Right lung (tissue), 10 donors: ENCODE measurements at places on chromosomes 3 and 15. TPM values are rescaled to one million over a fixed set of nuclear protein-coding genes. Genes with fewer than 3 reads are reported as not detected.

FANCD2OS gene
- not detected for polyA plus RNA-seq

BOC gene
- 28.4 TPM for polyA plus RNA-seq

SOX14 gene
- not detected for polyA plus RNA-seq

SUSD5 gene
- 3.4 TPM for polyA plus RNA-seq

OIP5 gene
- polyA plus RNA-seq: 5.3 TPM

DNA sequence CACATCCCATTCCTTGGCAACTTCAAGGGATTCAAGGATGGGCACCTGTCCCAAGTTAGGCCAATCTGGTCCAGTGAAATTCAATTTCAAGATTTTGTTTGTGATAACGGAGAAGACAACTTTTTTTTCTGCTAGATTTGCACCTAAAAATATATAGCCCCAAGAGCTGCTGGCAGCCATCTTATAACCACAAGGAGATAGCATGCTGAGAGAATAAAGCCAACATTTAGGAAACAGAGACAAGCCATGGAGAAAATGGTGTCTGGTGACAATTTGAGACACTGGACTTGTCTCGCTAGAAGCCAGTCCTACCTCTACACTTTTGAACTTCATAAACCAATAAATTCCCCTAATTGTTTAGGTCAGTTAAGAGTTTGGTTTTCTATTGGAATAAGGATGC is 5.4 kb downstream of the PARL start:
- no peak for DNase-seq

- no peak for DNase-seq
Observed at GRCh38 chr15:60382773-60383674, 14.8 kb downstream of the ANXA2 start.
